Fibroblast of the aortic adventitia (primary cell): ENCODE measurements at places on chromosomes 11 and 22. TPM values are rescaled to one million over a fixed set of nuclear protein-coding genes. Genes with fewer than 3 reads are reported as not detected.

Gene FGF3
- total RNA-seq = not detected in 2 replicates

Gene CELSR1
- 1.1 and 4.3 TPM in 2 replicates for total RNA-seq

Gene ZP1
- not detected in 2 replicates for total RNA-seq

Gene TNNT3
- 0.81 and 6.5 TPM in 2 replicates for total RNA-seq

Gene SMIM35
- not detected in 2 replicates for total RNA-seq

Gene UCP2
- 1.5 TPM in 1 of 2 replicates, not detected in the other for total RNA-seq

Gene KCNJ5
- 0.09 TPM in 1 of 2 replicates, not detected in the other for total RNA-seq

Gene RRP7A
- 12.0 and 18.6 TPM in 2 replicates for total RNA-seq

Gene C22orf31
- total RNA-seq = not detected in 2 replicates

Gene TIGD3
- total RNA-seq = 0.27 TPM in 1 of 2 replicates, not detected in the other

Gene OR51Q1
- not detected in 2 replicates for total RNA-seq

Gene CLDN5
- total RNA-seq = 0.27 and 1.6 TPM in 2 replicates

Gene KRTAP5-8
- total RNA-seq = not detected in 2 replicates

Gene KRTAP5-11
- not detected in 2 replicates for total RNA-seq

Gene HTR3A
- not detected in 2 replicates for total RNA-seq

Gene OR4A47
- total RNA-seq = not detected in 2 replicates

Gene LUZP2
- total RNA-seq = 0.74 and 20.6 TPM in 2 replicates

Gene GNG3
- not detected in 2 replicates for total RNA-seq

Gene GGT5
- total RNA-seq = 4.4 and 27.8 TPM in 2 replicates

Gene SCN2B
- total RNA-seq = 0.33 TPM in 1 of 2 replicates, not detected in the other

Gene CCDC188
- total RNA-seq = 0.45 TPM in 1 of 2 replicates, not detected in the other

Gene CABP7
- total RNA-seq = not detected in 2 replicates

Gene RAG1
- total RNA-seq = 0.45 and 1.1 TPM in 2 replicates

Gene HOATZ
- not detected in 2 replicates for total RNA-seq

Gene BATF2
- 0.25 and 0.45 TPM in 2 replicates for total RNA-seq

Gene KREMEN1
- 2.5 and 5.7 TPM in 2 replicates for total RNA-seq

Gene AIP
- total RNA-seq = 38.4 and 75.9 TPM in 2 replicates

Gene OR9Q1
- total RNA-seq = not detected in 2 replicates

Gene MFNG
- total RNA-seq = 0.16 and 0.36 TPM in 2 replicates

Gene SMC1B
- 0.08 and 0.09 TPM in 2 replicates for total RNA-seq

Gene CHCHD10
- 2.5 and 2.6 TPM in 2 replicates for total RNA-seq

Gene TTC12
- total RNA-seq = 9.8 and 12.7 TPM in 2 replicates

Gene OR52I2
- total RNA-seq = not detected in 2 replicates

Gene KCNJ1
- 0.25 TPM in 1 of 2 replicates, not detected in the other for total RNA-seq

Gene INPP5J
- under 0.01 and 0.41 TPM in 2 replicates for total RNA-seq

Gene GPHA2
- total RNA-seq = not detected in 2 replicates

Gene OR51B2
- not detected in 2 replicates for total RNA-seq
